ENCODE measurements at places on chromosomes 6 and 20. TPM values are rescaled to one million over a fixed set of nuclear protein-coding genes. Genes with fewer than 3 reads are reported as not detected.

The DEFB132 gene
- polyA plus RNA-seq = not detected

The RXRB gene
- 6.7 TPM for polyA plus RNA-seq

The NOTCH4 gene
- polyA plus RNA-seq = 2.7 TPM

The SRSF12 gene
- 2.3 TPM for polyA plus RNA-seq

Data from GM23338 (cell line).